ENCODE measurements at places on chromosomes 7 and 10.

DNA sequence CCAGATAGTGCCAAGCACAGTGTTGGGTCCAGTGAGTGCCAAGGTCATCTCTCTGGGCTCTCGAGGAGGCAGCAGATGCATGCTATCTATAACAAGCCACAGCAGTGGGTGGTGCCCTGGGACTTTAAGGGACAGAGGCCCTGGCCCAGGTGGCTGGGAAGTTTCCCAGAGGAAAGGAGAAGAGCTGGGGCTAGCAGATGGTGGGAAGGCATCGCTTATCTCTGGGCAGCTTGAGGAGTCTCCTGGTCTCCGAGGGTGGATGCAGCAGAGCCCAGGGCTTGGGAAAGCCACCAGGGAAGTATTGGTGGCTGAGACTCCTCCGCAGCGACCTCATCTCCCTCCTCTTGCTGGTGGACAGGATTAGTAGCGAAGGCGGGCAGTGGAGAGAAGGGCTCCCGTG lies 63.4 kb upstream of the LRRC4 start:
- DNase-seq, result no peak

DNA sequence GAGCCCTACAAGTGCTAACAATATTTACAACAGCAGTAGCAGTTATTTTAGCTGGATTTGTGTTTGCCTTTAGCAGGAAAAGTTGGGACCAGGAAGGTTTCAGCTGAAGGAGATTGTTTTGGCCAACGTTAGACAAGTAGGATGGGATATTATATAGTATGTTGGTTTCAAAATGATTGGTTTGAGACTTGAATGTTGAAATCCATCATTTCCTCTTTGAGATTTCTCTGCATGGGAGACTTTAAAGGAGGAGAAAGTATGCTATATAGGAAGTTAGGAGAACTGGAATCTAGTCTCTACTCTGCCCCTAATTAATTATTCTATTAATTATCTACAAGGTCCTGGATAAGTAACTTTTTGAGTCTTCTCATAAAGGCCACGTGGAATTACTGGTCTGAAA lies 263.8 kb downstream of the PTEN start:
- DNase-seq, result no peak

DNA sequence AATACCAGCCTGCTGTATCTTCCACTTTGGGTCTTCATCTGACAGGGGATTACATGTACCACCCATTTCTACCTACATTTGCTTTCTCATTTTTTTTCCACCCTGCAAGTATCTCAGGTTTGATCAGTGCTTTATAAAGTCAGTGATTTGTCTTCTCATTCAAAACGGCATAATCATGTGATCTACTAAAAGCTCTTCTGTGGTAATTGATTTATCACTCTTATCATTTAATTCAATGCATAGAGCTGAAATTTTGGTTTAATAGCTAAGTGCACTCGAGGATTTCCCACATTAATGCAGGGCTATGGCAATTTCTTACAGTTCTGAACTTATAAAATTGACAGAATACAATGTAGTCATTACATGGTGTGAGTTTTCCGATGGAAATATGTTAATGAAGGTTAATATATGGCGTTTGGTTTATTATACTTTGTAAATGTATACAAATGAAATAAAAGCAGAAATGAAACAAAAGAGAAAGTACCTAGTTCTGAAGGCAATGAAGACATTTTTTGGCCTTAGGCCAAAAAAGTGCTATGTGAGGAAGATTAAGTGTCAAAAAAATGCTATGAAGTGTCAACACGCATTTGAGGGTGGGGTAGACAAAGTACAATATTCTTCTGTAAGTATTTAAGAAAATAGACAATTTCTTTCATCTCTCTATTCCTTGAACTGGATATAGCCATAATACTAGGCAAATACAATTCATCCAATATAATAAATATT lies 457.3 kb downstream of the ETV1 start:
- DNase-seq, result no peak

GRCh38 chr10:92849576-92850090 lies 1.3 kb downstream of the EXOC6 start:
- no peak for DNase-seq

- DNase-seq, result no peak
These were observed 153.8 kb downstream of the PRKG1 start for GRCh38 chr10:51227897-51228713.

- no peak for DNase-seq
These were observed 461 bp upstream of the FIGNL1 start for GRCh38 chr7:50450590-50451032.

DNA sequence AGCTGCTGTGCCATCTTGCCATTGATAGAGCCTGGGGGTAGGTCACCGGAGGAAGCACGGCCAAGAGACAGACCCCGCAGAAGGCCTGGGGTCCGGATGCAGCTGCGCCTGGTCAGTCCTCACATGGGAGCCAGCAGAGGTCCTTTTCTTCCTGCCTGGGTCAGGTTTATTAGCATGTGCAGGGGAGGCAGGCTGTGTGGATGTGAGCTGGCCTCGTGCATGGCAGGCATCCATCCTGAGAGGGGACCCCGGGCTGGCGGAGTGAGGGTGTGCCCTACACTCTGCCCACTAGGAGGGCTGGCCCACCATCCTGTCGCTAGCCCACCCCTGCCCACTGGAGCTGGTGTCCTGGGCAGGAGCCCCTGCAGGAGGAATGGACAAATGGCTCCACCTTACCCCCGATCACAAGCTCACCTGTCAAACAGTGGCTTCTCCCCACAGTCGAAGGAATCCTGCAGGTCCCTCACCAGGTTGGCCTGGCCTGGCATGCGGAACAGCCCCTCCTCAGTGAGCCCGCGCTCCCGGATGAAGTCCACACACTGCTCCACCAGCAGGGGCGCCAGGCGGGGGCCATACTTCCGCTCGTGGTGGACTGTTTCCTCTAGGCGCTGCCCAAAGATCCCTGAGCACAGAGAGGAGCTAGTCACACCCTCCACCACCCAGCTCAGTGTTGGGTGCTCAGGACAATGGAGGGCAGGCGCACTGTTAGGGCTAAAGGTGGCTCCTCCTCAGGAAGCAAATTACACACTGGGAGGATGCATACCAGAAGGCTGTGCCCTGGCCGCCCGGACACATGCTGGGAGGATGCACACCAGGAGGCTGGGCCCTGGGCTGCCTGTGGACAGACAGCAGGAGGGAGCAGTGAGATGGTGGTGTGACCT lies 145.4 kb downstream of the ARHGAP22 start:
- DNase-seq, result no peak

GRCh38 chr7:77796960-77797359 lies 1.3 kb downstream of the TMEM60 start:
- no peak for DNase-seq

GRCh38 chr10:117656385-117657367 lies 114.1 kb downstream of the EMX2 start:
- DNase-seq, result no peak

DNA sequence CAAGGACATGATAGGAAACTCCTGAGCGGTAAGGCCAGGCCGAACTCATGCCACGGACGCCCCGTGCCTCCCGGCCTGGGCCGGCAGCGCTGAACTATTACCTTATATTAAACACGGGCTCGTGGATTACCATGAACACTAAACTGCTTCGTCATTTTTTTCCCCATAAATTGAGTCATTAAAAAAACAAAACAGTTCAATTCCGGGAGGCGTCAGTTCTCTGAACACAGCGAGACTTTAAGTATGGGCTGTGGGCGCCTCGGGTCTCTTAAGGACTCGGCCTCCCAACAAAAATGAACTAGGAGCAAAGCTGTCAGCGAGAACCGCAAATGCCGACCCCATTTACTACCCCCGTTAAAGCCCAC lies 519 bp downstream of the PITRM1 start:
- DNase-seq, result peak; percentile 37

- no peak for DNase-seq
These were observed 42.0 kb upstream of the SLC13A1 start for GRCh38 chr7:123241809-123242208.

- DNase-seq, result no peak
These were observed 62.2 kb downstream of the SAMD9 start for GRCh38 chr7:93055543-93056107.

GRCh38 chr10:11201911-11202310 lies 184.2 kb downstream of the CELF2 start:
- DNase-seq, result no peak

DNA sequence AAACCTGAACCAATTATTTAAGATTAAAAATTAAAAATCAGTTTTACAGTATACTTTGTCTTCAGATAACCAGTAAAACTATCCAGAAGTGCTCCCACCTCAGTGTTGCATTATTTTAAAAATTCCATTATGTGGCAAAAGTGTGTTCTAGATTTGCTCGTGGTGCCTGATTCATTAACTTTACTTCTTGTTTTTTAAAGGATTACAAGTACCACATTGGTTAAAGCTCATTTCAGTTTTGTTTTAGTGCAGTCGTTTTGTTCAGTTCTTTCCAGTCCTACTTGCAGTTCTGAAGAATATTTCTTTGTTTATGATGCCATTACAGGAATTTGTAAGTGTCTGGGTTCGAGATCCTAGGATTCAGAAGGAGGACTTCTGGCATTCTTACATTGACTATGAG lies 69.0 kb downstream of the SNX10 start:
- no peak for DNase-seq

GRCh38 chr7:83365746-83366145 lies 203.1 kb upstream of the PCLO start:
- DNase-seq, result no peak

DNA sequence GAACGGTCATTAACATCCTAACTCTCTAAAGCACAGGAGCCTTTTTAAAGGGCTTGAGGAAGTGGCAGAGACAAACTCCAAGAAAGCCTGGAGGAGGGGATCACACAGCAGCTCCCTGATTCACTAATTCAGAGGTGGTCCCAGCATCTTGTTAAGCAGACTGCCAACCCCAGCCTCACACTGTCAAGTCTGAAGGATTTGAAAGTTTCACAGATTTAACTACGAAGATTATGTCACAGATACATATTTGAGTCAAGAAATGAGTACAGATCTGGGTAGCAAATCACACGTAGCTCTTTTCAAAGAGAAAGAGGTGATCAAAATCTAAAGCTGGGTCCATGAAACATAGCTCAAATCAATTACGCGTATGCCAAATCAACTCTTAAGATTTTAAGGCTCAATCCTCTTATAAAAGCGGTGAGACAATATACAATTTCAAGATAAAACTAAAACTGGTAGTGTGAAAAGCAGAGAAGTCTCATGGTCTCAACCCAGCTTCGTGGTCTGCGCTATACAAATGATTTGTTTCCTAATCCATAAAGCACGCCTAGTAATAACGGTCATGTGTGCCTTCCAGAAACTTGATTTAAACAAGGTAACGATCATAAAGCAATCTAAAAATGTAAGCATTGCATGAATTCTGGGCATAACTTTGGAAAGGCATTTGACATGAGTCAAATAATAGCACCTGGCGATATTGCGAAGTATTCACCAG lies 229.9 kb upstream of the MKLN1 start:
- no peak for DNase-seq

DNA sequence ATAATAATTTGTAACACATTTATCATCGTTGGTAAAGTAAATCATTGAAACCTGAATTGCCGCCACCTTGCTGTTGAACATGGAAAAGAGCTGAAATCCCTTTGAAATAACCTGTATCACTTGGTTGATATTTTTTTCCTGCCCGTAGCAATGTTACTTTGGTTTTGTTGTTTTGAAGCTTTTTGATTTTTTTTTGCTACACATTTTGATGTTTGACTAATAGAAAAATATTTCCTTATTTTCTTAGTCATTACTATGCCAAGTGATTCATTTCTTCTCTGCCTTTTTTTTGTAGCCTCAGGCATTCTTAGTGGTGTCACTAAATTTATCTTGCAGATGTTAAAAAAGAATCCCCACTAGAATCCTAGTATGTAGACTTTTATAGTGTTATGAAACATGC lies 235.1 kb upstream of the MEOX2 start:
- no peak for DNase-seq

DNA sequence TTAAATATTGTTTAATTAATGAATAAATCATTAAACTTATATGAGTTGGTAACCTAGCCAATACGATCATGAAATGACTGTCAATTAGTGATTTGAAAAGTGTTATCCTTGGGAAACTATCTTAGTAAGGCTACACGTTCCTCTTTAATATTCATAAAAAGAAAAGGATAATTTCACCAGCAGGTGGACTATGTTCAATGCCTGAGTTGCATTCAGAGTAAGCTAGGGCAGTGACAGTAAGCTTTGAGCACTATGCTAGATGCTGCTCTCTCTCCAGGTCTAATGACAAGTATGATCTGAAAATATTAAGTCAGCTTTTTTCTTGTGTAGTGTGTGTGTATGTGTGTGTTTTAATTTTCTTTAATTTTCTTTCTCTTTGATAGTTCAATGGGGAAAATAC lies 486.3 kb upstream of the PCDH15 start:
- DNase-seq, result no peak

DNA sequence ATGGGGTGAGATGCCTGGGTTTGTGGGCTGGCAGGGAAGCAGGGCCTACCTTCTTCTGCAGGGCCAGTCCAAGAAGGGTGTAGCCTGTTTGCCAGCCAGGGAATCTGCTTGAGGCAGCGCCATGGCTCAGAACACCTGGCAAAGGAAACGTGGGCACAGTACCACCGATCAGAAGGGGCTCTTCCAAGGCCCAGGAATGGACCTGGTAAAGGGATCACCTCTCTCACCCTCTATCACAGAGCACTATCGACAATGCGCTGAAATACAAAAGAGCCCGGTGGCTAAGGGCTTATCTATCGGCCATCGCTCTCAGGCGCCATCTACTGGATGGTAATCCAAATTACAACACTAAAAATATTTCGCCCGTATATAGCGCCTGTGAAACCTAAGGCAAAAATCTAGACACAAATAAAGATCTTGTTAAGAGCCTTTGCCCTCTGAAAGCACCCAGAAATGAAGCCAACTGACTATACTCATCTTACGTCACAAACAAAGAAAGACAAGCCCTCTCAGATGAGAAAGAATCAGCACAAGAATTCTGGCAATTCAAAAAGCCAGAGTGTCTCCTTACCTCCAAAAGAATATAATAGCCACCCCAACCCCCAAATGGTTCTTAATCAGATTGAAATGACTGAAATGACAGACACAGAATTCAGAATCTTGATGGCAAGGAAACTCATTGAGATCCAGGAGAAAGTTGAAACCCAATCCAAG lies 217.8 kb upstream of the HPS1 start:
- no peak for DNase-seq

- DNase-seq, result no peak
These were observed 62.0 kb upstream of the SCIN start for GRCh38 chr7:12508554-12508953.

DNA sequence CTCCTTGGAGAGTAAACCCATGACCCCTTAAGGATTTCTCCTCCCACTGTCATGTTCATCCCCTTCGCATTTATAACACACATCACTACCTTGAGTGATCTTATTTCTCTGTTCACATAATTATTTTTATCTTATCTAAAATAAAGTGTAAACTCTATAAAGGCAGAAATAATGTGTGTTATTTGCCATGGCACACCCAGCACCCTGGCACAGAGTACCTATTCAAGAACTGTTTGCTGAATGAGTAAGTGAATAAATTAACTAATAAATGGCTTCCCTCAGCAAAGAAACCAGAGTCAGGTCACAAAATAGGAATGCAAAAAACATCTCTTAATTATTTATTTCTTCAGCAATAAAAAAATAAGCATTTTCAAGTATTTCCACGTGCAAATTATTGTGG lies 330.3 kb upstream of the GHITM start:
- no peak for DNase-seq

GRCh38 chr7:112080978-112081377 lies 125.2 kb downstream of the DOCK4 start:
- no peak for DNase-seq

- no peak for DNase-seq
These were observed 7.7 kb downstream of the CTBP2 start for GRCh38 chr10:125152450-125153368.

GRCh38 chr7:92973293-92973731 lies 136.9 kb upstream of the CDK6 start:
- no peak for DNase-seq

Measured in activated naive CD4-positive, alpha-beta T cell treated with anti-CD3 and anti-CD28 coated beads, Interleukin-2, amount 50 U/mL, for 72 hours (primary cell).